ENCODE measurements at places on chromosomes 11 and 22.
A peak's percentile ranks its signal among the peaks of the same experiment; 100 is the strongest.

DNA sequence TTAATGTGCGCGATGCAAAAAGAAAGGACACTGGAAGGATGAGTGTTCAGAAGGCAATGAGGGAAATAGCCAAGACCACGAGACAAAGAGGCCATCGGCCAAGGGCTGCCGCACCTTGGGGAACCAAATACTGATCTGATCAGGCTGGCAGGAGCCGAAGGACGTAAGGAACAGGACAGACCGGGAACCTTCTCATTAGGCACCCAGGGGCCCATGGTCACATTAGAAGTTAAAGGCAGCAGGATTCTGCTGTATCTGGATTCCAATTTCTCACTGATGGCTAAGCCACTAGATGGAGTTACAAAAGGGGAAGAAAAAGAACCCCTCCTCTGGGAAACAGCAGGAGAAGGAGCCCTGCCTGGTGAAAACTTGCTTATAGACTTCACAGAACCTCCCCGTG is 28.8 kb upstream of the CPT1A start:
- no peak for DNase-seq

DNA sequence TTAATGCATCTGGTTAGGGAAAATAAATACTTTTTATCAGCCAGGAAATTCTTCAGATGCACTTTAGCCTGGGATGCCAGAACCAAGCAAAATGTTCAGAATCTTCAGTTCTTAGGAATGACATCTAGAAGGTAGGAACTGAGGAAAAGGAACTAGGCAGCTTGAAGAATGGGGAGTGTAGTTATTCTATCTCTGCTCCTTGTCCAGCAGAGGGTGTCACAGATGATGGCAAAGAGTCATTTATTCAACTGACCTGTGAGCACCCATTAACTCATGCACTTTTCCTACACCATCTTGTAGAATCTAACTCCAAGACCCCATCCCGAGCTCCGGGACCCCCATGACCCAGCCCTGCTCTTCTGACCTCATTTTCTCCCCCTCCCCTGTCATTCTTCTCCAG is 122.1 kb upstream of the ISX start:
- DNase-seq, result peak; percentile 22

GRCh38 chr11:35487532-35488078 is 37.8 kb downstream of the PAMR1 start:
- peak; percentile 57 for DNase-seq

DNA sequence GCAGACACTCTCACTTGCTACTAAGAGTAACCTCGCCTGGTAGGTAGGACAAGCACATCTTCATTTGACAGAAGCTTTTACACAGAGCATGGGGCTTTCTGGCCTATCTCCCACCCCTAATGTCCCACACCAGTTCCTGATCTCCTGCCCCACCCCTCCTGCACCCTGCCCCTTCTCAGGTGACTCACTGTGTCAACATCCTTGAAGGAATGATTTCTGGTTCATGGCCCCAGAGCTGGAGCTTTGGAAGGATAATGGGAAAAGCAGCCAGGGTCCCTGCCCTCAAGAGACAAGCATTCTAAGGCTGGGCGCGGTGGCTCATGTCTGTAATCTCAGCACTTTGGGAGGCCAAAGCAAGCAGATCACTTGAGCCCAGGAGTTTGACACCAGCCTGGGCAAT is 47.2 kb downstream of the LRFN4 start:
- no peak for DNase-seq
